Urothelium cell line (cell line): ENCODE measurements at places on chromosomes 7 and 10.

- peak; percentile 54 for DNase-seq
These were observed 12.9 kb upstream of the SNX10 start for GRCh38 chr7:26278770-26279169.

DNA sequence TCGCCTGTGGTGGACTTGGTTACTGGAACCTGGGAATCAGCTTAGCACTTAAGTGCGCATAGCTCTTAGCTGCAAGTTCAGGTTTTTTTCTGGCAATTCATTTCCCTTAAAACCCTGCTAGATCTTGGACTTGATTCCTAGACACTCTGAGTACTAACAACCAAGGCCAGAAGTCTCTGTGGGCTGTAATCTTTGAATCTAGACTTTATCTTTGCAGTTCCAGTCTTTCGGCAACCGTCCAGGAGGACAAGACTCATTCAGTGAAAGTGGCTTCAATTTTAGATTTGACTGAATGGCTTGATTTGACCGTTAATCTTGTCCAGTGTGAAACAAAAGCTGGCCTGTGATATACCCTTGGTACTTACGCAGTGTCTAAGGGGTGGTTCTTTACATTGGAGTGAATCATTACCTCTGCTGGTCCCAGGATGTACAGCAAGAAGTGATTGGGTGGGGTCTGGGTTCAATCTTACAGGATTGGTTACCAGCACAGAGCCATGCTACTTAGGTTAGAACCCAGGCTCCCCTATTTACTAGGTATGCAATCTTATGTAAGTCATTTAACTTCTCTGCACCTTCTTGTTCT, 16.4 kb downstream of the PTTG1IP2 start:
- DNase-seq = no peak

DNA sequence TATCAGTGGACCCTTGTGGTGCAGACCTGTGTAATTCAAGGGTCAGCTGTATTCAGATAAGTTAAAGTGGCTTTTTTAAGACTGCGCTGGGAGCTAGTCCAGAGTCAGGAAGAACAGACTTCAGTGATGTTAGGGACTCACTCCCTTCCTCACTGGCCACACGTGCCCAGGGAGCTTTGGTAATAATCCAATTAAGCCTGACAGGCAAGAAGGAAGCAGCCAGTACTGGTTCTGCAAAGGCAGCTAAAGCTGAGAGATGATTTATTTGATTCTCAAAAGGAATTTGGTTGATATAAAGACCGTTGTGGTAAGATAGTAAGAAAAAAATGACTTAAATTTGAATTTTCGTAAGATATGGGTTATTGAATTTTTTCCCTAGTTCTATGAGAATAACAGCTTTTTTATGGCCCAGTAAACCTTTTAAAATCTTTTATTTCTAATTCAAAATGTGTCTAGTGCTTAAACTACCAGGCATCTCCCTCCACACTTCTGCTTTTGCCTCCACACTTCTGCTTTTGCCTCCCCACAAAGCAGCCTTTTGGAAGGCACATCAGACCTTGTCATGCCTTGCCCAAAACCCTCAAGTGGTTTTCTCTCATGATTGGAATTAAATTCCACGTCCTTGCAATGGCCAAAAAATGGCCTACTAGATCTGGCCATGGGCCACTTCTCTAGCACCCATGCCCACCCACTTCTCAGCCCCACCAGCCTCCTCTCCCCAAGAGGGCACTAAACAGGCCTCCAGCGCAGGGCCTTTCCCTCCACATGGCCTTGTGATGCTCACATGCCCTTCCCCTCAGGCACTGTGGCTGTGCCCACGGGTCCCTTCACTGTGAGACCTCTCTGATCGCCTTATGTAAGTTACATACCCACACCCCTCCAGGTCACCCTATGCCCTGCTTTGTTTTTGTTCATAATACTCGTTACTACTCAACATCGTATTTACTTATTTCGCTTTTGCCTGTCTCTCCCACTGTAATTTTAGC, 92.5 kb downstream of the POU6F2 start:
- DNase-seq = no peak

DNA sequence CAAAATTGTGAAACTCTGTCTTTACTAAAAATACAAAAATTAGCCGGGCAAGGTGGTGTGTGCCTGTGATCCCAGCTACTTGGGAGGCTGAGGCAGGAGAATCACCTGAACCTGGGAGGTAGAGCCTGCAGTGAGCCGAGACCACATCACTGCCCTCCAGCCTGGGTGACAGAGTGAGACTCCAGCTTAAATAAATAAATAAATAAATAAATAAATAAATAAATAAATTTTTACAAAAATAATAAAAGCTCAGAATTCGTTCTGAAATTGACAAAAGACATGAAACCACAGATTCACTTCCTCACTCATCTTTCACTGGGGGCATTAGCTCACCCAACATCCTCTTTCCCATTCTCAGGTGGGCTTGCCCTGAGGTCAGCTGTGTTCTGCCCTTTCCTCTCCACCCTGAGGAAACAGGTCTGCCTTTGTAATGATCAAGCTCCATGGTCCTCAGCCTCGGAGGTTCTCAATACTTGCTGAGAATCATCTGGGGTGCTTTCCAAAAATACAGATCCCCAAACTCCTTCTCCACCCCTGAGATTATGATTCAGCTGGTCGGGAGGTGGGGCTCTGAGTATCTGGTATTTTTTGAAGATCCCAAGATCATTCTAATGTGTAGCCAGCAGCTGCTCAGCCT, 29.2 kb upstream of the APBB1IP start:
- DNase-seq = no peak

GRCh38 chr10:27746397-27747095, 927 bp upstream of the MKX start:
- no peak for DNase-seq

DNA sequence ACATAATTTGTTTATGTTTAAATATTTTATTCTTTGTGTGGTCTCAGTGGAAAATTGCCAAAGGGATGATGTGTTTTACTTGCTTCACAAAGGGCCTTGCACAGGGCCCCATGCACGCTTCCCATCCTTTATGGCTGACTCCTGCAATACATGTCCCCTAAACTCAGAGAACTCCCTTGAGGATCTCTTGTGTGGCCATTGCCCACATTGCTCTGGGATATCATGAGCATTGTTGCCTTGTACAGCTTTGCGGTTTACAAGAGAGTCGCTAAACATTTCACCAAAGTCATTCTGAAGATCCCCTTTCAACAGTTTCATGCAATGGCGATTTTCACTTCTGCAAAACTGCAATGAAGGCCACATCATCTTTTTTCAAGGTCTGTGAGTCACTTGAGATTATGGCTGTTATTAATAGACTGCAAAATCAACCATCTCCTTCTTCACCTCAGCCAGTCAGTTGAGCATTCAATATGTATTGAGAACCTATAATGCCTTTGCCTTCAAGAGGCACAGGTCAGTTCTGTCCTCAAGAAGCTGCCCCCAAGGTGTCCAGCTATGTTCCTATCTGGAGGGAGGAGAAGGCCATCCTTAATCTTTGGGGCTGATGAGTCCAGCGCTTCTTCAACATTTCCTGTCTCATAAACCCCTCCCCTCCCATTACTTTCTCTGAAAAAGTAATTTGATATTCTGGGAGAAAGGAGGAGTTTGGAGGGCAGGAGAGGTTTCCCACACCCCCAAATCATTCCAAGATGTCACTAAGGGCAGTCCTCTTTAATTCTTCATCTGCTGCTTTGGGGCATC, 108.1 kb downstream of the CCDC71L start:
- no peak for DNase-seq

GRCh38 chr7:153616711-153617325, 435.4 kb upstream of the DPP6 start:
- DNase-seq = no peak

- no peak for DNase-seq
These were observed 300.5 kb downstream of the SORCS1 start for GRCh38 chr10:106864031-106864430.
